NCI-H2171 (cell line): ENCODE measurements at places on chromosomes 4 and X.

DNA sequence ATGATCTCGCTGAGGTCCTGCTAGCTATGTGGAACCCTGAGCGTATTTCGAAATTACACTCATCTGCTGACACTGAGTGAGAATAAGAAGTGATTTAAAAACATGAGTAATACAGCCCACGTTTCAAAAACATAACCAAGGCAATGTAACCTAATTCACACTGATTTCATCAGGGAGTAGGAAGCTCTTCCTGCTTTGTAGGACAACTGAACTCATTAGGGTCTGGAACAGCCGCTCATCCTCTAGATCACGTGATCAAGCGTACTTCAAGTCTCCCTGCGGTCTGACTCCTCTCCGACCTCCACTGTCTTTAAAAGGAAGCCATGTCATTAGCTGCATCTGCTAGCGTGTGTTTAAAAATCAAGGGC is 138.0 kb downstream of the NSUN7 start:
- DNase-seq, result no peak

- no peak for DNase-seq
Observed at GRCh38 chr4:146329050-146329716, 114.8 kb downstream of the REELD1 start.

GRCh38 chr4:182449186-182449929 is 206.2 kb downstream of the TENM3 start:
- DNase-seq, result peak; percentile 57

GRCh38 chr4:138835832-138836533 is 179.6 kb upstream of the NOCT start:
- DNase-seq, result no peak

DNA sequence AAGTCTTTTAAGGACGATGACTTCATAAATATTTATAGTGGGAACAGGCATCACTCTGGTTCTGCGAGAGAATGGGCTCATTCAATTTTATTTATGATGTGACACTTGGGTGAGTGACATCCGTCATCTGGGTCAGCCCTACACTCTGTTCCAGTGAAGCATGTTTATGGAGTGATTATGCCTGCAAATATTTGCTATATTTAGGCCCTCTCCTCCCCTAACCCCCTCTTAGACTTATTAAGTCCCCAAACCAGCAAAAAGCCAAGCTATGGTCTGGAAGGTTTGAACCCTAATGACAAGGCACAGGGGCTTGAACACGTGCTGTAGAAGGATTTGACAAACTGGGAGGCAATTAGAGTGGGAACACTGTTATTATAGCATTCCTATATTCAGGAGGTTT is 55.9 kb downstream of the C4orf51 start:
- no peak for DNase-seq
